ENCODE measurements at places on chromosomes 16 and 17. TPM values are rescaled to one million over a fixed set of nuclear protein-coding genes. Genes with fewer than 3 reads are reported as not detected.

The MT1B gene
- not detected for total RNA-seq

The CD300E gene
- total RNA-seq = 6.9 TPM

- no peak overlapping the region for H3K27ac ChIP-seq
- no peaks in the 10 kb centered on the region for H3K27me3 ChIP-seq
- no peak overlapping the region for H3K4me3 ChIP-seq
- DNase-seq = no peak
- H3K36me3 ChIP-seq = peaks cover 27% of the 10 kb centered on the region
These were observed 41.0 kb downstream of the STAT3 start for GRCh38 chr17:42347198-42347597.

- H3K27ac ChIP-seq = no peak overlapping the region
- no peak overlapping the region for H3K4me3 ChIP-seq
- peaks cover 24% of the 10 kb centered on the region for H3K4me1 ChIP-seq
- no peaks in the 10 kb centered on the region for H3K27me3 ChIP-seq
- no peak for DNase-seq
These were observed 6.3 kb downstream of the CSF3 start for GRCh38 chr17:40021451-40021971.

The AOC3 gene
- 0.52 TPM for total RNA-seq

All from natural killer cell (primary cell).